ENCODE measurements at places on chromosomes 16 and 17.

DNA sequence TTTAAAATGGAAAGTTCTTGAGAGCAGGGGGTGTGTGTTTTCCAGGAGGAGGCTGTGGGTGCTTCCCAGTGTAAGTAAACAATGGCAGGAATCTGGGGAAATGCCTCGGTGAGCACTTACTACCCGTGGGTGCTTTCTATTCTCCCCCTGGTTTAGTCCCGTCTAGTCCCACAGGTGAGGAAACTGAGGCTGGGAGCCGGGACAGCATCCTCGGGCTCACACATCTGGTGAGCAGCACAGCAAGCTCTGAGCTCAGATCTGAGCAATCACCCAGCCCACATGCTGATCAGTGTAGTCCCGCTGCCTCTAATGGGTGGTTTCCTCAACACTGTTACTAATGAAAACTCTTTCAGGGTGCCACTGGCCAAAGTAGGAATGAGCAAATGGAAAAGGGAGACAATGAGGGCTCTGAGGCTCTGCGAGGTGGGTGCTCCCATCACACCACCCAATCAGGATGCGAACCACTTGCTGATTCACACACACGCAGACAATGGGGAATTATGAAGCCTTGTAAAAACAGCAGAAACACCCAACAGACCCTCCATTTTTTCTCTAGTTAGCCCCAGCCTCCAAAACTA lies 202.6 kb downstream of the PARN start:
- DNase-seq: no peak

- no peak for DNase-seq
Measured at GRCh38 chr17:59963738-59964481, 630 bp downstream of the RNFT1 start.

- no peak for DNase-seq
Measured at GRCh38 chr17:81080019-81080418, 45.1 kb downstream of the BAIAP2 start.

DNA sequence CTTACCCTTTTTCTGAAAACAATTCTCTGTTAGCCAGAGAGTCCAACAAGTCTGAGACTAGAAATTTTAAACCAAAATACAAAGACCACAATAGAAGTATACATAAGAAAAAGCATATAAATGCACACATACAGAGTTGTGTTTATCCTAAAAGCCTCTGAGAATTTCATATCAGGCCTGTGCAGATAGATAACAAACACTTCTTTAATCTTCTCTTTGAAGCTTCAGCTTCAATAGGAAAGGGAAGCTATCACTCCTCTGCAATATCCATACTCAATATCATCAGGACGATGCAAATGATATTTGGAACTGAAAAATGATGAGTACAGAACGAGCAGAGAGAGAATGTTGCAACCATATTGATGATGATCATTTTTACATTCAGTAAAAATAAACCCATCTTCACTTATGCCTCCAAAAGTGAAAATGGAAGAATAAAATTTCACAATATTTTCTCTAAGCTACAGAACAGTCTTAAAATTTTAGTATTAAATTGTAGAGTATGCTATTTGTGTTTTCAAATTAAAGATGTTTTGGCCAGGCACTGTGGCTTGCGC lies 61.6 kb downstream of the SKAP1 start:
- DNase-seq: no peak

- no peak for DNase-seq
Measured at GRCh38 chr16:85205747-85206471, 93.6 kb upstream of the CIBAR2 start.

DNA sequence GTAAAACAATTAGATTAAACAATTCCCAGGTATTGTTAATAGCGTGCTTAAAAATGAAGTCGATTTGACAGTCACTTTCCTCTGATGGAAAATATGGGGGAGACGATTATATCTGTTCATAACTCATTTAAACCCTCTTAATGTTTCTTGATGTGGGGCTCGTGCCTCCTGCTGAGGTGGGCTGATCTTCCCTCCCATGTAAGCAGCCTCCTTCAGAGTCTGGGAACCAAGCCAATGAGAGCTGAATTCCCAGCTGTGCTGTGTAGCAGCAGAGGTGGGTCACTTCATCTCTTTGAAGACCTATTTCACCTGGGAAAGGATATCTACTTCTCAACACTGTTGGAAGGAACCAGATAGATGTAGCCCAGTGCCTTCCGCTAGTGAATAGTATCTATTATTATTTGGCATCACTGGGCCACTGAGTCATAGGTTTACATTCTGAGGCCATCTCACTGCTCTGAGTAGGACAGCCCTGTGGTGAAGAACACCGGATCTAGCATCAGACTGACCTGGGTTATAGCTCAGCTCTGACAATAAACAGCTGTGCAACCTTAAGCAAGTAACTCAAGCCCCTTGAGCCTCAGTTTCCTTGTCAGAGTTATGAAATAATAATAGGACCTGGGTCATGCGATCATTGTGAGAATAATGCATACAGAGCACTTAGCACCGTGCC lies 85.3 kb upstream of the C16orf82 start:
- no peak for DNase-seq

DNA sequence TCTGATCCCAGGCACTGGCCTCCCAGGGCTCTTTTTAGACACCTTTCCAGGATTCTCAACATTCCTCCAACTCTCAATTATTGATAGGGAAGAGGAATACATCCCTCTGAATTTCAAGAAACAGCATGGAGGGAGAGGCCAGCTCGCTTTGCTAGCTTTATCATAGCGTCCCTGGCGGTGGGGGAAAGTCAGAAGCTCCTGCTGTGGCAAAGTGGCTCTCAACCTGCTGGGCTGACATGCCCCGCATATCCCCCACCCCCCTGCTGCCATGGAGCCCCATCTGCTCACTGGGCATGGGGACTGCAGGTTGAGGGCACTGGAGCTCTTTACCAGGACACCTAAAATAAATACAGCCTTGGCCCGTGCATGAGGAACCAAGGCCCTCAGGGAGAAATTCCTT lies 140.3 kb downstream of the SLC39A11 start:
- DNase-seq: peak; percentile 85

DNA sequence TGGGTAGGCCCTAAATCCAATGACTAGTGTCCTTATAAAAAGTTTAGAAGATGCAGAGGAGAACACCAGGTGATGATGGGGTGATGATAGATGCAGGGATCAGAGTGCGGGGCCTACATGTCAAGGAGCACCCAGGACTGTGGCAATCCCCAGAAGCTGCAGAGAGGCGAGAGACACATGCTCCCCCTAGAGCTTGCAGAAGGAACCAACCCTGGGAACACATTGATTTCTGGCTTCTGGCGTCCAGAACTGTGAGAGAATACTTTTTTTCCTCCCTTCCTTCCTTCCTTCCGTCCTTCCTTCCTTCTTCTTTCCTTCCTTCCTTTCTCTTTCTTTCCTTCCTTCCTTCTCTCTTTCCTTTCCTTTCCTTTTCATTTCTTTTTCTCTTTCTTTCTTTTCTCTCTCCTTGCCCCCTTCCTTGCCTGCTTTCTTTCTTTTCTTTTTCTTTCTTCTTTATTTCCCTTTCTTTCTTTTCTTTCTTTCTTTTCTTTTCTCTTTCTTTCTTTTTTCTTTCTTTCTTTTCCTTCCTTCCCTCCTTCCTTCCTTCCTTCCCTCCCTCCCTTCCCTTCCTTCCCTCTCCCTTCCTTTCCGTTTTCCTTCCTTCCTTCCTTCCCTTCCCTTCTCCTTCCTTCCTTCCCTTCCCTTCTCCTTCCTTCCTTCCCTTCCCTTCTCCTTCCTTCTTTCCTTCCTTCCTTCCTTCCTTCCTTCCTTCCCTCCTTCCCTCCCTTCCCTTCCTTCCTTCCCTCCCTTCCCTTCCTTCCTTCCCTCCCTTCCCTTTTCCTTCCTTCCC lies 134.3 kb downstream of the HAPSTR1 start:
- peak; percentile 79 for DNase-seq

DNA sequence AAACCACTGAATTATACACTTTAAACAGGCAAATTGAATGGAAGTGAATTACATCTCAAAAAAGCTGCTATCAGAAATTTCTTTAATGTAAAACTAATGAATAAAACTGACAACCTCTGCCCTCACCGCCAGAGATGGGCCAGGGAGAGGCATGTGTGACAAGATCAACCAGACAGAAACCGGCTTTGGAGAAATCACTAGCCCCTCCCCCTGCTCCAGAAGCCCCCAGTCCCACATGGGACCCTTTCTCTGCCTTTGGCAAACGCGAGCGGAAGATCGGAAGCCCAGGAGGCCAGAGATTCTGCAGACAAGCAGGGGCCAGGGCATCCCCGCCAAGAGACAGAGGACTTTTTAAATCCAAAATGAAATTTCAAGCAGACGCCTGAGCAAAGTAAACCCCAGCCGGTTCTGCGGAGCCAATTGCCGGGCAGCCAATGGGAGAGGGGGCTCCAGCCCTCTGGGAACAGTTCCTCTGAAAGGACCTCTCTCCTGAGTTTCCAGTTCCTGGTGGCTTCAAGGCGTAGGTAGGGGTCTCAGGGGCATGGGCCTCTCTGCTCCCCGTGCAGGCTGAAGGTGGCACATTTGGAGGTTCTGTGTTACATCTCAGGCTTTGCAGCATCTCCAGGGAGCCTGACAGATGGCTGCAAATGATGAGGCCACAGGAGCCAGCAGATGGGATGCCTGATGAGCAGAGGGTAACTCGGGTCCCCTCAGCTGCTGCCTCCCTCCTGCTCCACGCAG lies 118.1 kb downstream of the GSG1L start:
- peak; percentile 64 for DNase-seq

DNA sequence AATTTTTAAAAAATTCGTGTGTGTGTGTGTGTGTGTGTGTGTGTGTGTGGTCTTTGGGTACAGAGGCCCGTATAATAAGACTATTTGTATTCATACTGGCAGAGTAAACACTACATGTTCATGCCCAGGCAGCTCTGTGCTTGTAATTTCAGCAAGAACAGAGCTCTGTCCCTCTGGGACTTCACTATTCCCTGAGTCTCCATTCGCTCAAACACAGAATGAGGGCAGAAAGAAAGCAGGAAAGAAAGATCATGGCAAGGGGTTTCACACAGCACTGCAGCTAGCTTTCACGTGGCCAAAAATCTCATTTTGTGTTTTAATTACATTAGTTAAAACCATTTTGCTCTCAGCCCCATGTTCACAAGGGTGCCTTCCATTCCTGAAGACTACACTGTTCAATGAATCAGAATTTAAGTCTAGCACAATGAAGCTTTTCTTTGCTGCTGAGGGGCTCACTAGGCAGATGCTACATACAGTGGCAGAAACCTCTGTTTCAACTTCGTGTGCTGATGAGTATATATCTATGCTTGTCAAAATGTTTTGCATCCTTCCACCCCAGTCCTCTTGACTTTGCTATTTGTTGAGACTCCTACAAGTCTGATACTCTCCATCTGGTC lies 198.4 kb upstream of the C17orf78 start:
- no peak for DNase-seq

DNA sequence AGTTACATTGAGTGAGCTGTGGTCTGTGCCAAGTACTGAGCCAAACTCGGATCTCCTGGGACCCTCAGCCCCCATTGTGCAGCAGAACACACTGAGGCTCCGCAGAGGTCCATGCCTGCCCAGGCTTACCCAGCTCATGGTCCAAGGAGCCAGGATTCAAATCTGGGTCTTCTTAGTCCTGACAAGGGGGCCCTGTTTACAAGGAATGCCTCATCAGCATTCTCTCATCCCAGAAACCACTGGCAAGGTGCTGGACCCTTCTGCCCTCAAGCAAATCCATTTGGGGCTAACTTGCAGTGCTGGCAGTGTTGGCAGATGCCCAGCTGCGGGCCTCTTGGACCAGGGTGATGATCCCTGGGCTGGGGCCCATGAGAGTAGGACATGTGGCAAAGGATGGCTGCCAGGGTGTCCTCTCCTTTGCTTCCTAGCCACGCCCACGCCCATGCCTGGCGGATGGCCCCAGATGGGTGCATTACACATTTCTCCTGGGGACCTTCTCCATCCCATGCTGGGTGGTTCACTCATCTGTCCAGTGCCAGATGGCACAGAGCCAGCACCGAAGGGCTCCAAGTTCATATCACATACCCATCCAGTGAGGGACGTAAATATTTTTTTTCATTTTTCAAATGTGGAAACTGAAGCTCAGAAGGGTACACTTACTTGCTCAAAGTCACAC lies 117.7 kb downstream of the CMIP start:
- DNase-seq: no peak

- DNase-seq: no peak
Measured at GRCh38 chr16:31508706-31509195, 560 bp upstream of the RUSF1 start.

- peak; percentile 57 for DNase-seq
Measured at GRCh38 chr16:56874800-56875199, 9.8 kb downstream of the SLC12A3 start.

DNA sequence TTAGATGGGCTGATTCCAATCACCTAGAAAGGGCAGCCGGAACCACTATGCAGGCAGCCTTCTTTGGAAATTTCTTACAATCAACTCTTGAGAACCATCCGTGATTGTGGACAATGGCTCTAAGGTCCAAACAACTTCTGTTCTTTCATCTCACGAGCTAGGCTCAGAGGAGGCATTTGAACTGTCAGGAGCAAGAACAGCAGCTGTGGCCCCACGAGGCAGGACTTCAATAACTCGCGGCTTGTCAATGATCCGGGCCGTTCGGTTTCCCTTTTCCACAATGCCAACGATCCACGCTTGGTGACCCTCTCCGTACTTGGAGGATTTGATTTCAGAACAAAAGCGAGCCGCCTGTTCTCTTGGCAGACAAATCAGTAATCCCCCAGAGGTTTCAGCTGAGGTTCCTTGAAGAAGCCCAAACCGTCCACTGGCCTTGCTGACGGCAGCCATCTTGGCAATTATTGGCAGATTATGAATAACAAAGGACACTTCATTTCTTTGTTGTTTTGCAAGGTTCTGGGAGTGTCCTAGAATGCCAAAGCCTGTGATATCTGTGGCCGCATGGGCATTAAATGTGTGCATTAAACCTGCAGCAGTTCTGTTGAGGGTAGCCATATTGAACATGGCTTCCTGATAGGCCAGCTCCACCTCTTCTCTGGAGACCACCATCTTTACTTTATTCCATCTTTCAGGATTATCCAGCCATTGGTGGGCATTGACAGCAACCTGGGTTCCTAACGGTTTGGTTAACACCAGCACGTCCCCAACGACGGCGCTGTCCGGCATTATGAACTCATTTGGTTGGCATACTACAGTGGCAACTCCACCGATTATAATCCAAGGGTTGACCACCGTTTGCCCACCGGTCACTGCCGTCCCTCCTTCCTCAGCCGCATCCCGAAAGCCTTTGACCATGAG lies 1.2 kb downstream of the SEPHS2 start:
- DNase-seq: no peak

DNA sequence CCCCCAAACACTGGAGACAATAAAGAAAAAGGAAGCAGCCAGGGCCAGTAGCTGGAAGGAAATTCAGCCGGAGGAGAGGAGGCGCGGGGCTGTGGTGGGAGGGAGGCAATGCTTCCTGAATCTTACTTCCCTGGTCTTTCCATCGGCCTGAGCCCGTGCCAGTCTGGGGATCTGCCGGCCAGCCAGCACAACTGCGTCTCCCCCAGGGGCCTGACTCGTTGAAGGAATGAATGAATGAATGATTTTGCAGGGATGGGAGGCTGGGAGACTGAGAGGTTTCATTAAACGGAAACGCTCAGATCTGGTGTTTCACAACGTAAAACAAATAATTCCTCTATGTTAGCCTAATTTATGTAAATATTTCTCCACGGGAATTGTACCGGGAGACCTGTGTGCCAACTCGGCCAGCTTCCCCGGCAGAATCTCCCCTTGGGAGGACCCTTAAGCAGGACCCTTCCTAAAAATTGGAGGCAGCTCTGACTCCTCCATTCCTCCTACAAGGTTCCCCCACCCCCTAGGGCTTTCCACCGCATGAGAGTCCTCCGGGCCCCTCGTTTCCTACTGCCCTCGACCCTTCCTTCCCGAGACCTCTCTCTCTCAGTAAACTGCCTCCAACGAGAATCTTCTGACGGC lies 1.3 kb upstream of the BAIAP2 start:
- DNase-seq: peak; percentile 68
